HCT116 (cell line): ENCODE measurements at places on chromosomes 6 and 20.

DNA sequence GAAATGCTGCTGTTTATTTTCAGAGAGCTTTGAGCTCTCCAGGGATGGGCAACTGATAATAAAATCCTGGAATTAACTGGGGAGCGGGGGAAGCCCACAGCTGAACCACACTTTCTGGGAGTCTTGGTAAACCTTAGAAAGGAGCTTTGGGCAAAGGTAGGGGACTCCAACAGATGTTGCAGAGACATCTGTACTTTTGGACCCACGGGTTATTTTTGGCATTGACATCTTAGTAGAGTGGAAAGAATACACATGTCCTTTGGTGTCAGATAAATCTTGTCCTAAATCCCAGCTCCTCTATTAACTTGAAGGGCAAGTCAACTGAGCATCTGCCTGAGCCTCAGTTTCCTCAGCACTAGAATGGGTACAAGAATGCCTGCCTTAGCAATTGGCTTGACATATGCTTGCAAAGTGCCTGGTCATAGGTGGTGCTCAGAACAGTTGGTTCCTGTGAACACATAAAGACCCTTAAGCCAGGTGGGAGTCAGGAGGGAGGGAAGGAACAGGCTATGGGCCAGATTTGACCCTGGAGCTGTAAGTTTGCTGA lies 5.8 kb downstream of the SLC22A3 start:
- no peak for DNase-seq

DNA sequence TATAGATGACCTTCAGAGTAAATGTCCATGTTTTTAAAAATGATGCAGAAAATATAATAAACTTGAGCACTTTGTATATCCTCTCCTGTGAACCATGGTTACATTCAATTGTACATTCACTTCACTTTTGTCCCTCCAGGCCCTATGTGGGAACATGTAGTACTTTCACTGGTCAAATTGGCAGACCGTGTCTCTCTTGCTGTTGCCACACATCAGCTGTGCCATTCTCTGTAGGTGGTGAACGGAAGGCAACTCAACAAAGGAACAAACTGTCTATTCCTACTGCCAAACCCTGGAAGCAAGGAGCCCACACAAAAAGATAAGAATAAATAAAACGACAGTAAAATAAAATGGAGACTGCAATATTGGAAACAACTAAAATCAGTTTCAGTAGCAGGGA lies 2.0 kb downstream of the ROS1 start:
- no peak for DNase-seq

DNA sequence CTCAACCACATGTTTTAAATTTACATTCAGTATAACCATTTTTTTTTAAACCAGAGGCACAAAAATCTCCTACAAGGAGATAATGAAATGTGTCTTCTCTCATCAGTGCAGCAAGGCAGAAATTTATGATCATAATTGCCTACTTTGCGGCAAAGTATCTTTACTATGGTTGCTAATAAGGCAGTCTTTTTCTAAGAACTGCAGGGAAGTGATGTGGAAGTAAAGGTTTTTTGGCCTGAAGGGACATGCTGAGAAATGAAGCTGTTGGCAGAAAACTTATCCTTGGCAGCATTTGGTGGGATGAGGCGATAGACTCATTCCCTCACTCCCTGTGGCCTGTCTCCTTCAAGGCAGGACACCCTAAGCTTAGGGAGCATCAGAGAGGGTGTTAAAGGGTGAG lies 48.7 kb downstream of the SCGN start:
- DNase-seq = no peak

- DNase-seq = no peak
Measured at GRCh38 chr20:24470746-24471582, 1.5 kb downstream of the SYNDIG1 start.

GRCh38 chr20:40489886-40490285 lies 199.2 kb downstream of the MAFB start:
- DNase-seq = no peak

DNA sequence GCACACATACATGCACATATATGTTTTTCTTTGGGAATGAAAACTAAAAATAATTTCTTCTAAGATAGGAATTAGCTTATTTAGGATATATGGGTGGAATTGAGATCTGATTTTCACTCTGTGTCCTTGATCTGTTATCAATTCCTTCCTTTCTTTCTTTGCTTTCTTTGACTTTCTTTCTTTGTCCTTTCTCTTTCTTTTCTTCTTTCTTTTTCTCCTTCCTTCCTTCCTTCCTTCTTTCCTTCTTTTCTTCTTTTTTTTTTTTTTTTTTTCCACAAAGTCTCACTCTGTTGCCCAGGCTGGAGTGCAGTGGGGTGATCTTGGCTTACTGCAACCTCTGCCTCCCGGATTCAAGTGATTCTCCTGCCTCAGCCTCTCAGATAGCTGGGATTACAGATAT lies 28.1 kb downstream of the PCMT1 start:
- DNase-seq = no peak

DNA sequence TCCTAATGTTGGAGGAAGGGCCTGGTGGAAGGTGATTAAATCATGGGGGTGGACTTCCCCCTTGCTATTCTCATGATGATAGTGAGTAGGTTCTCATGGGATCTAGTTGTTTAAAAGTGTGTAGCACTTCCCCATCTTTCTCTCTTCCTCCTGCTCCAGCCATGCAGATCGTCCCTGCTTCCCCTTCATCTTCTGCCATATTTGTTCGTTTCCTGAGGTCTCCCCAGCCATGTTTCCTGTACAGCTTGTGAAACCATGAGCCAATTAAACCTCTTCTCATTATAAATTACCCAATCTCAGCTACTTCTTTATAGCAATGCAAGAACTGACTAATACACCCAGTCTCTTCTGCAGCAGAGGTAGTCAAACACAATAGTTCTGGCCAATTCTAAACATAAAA lies 5.4 kb downstream of the EPM2A start:
- DNase-seq = no peak

GRCh38 chr6:39561536-39562266 lies 163.5 kb downstream of the KIF6 start:
- DNase-seq = no peak
